Fibroblast of skin of abdomen (primary cell): ENCODE measurements at places on chromosomes 12 and 14.
A peak's percentile ranks its signal among the peaks of the same experiment; 100 is the strongest.

DNA sequence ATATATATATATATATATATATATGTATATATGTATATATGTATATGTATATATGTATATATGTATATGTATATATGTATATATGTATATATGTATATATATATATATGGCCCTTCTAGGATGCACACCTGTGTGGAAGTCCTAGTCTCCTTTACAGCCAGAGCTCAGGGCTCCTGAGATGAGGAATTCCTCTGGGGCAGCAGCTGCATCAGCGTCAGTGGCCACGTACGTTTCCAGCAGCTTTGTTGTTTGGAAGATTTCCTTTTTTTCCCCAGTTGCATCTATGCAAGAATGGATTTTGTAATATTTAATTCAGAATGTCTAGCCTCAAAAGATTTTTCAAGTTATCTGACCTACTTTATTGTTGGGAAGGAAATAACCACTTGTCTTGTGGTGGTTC lies 68.6 kb downstream of the TNFAIP2 start:
- DNase-seq: no peak

- DNase-seq: peak; percentile 40
Measured at GRCh38 chr14:89801136-89801535, 153.4 kb downstream of the EFCAB11 start.

DNA sequence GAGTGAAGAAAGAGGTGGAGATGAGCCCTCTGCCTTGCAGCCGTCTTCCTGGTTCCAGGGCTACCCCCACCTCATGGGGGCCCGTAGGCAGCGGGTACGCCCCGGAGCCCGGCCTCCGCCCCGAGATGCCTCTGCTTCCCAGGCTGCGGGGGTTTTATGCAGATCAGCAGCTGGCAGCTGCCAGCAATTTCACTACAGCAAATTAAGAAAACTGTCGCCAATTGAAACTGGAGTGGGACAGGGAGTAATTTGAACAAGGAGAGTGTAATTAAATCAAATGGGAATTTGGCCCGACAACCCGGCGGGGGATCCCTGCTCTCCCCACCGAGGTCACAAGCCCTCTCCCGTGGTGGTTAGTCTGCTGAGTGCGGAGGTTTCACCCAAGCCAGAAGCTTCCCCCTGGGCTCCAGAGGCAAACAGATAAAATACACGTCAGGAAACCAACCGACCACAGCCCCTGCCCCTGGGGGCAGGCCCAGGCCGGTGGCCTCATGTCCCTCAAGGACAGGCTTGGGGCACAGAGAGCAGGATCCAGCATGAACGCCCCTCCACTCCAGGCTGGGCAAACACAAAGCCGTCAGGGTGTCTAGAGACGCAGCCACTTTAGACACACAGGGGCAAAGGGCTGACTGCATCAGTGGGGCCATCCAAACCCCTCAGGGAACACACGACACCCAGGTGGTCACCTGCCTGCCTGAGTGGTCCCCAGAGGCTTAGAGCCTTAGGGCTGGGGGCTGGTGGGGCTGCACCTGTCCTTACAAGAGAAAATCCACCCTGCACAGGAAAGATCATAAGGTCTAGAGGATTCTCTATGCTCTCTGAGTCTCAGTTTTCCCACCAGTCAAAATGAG lies 53.8 kb downstream of the TESC start:
- no peak for DNase-seq

GRCh38 chr14:24155100-24155499 lies 6.0 kb upstream of the IRF9 start:
- no peak for DNase-seq

- no peak for DNase-seq
Measured at GRCh38 chr14:95307402-95308041, 12.2 kb downstream of the CLMN start.

DNA sequence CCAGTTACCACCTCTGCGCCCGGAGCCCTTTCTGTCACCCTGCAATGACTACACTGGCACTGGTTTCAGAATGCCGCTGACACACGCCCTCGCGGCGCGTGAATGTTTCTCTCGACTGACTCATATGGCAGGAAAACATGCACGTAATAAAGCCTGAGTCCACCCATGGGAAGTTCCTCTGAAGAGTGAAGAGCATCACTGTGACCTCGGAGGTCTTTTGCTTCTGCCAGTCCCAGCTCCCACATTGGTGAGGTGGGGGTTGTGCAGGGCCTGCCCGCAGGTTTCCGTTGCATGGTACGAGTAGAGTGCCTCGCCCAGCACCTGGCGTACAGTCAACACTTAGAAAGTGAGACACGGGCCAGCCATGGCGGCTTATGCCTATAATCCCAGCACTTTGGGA lies 11.1 kb upstream of the SLC6A12 start:
- DNase-seq: no peak

DNA sequence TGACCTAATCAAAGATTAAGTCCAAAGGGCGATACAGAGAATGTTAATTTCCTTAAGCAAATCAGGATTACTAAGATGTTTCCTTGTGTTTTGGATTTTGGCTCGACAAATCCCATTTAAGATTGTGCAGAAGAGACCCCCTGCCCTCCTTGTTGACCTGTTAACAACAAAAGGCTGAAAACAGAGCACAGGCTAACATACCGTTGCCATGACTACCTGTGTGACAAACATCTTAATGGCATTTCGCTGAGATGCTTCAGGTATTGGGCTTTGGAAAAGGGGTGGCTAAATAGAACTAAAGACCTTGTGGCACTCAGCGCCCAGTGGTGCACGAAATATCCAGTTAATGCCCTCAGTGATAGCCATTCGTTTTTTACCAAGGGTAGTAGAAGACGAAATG lies 1532.3 kb upstream of the TMEM132C start:
- DNase-seq: no peak

DNA sequence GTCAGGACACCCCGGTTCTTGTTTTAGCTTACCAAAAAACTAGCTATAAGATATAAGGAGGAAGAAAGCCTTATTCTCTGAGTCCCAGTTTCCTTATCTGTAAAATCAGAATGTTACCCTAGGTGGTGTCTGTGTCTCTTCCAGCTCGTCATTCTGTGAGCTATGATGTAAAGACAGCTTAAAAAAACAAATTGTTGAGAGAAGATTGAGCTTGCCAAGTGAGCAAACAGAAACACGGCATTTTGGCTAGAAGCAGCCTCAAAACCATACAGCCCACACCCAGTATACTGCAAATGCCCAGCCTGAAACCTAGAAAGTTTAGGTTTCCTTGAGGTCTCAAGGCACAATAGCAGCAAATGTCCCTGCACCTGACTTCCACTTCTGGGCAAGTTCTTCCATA lies 151.4 kb downstream of the SSPN start:
- no peak for DNase-seq

GRCh38 chr12:129862561-129863175 lies 41.2 kb downstream of the TMEM132D start:
- no peak for DNase-seq

GRCh38 chr12:66119870-66120241 lies 10.7 kb downstream of the LLPH start:
- DNase-seq: no peak

DNA sequence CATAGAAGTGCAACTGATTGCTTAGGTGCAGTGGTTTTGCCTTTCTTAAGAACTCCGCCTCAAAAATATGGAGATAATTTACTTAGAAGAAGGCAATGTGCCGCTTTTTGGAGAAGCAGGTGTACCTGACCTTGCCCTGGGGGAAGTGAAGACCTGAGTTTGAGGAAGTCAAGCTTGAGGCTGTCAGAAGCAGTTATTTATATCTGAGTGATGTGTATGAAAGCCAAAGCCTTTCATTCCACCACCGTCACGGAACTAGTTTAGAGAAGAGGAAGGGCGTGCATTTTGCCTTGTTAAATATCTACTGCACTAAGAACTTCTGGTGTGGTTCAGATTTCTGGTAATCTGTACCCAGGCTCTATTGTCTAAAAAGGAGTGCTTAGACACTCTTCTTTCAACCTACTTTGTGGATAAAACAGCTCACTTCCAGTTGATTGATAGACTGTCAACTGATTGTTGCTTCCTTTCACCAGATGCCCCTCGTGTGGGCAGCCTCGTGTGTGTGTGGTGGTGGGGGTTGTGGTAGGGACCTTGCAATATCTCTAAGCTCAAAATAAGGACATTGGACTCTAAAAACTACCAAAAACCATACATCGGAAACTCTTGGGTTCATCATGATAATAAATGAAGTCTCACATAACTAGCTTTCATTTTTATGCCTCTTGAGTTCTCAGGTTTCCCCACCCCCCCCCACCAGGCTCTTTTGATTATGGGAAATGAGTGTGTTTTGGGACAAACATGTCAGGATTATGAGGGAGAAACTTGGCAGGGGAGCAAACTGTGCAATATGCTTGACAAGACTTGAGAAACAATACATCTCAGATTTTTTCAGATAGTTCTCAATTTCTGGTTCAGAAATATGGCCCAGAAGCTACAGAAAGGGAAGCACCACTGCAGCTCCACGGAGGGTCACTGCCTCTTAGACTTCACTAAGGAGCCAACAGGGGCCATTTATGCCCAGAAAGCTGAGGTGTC lies 78.6 kb downstream of the ARF6 start:
- peak; percentile 47 for DNase-seq

DNA sequence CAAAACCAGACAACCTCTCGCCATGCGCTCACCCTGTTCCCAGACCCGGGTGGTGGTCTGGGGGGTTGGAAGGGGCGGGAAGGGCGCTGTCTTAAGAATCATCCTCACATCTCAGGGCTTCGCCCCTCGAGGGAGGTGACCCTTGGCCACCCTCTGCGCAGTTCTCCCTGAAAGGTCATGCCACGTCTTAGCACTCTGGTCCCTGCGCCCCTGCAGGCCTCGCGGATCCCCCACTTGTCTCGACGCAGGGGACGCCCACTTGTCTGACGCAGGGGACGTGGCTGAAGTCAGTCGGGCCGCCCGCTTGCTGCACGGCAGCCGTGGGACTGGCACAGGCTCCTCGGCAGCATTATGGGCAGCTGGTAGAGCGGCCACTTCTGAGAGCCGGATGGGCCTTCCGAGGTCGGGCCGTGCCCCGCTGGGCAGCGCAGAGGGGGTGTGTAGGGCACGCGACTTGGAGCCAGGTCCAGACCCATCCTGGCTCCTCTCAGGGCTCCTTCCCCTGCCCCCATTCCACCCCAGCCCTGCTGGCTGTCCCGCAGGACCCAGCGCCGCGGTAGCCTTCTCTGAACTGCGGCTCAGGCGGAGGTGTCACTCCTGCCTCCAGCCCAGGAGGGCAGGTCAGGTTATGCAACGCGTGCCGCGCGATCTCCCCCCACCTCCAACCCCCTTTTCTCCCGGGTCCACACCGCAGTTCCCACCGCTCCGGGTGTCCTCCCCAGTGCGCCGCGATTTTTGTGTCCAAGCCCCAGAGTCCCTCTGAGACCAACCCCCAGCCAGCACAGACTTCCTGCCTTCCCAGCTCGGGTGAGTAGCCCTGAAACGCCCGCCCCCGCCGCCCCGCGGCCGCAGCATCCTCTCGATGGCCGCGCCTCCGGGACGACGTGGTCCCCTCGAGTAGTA lies 40.9 kb upstream of the CAPRIN2 start:
- peak; percentile 86 for DNase-seq

GRCh38 chr12:39406262-39406661 lies 36.7 kb downstream of the KIF21A start:
- DNase-seq: no peak

DNA sequence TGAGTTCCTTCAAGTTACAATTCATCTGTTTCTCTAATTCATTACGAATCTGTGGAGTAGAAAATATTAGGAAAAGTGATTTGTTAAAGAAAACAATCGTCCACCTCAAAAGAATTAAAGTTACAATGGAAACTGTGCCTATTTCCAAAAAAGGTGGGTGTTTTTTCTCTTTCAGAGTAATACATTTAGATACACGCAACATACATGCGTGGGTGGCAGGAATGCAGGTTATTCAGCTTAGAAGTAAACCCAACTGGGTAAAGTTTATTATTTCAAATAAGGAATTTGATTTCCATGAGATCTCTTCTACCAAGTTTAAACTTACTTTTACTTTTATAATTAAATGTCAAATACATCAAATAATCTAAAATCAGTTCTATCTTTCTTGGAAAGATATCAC lies 52.2 kb downstream of the SSH1 start:
- peak; percentile 37 for DNase-seq

GRCh38 chr14:99730876-99731546 lies 46.9 kb downstream of the CYP46A1 start:
- no peak for DNase-seq

DNA sequence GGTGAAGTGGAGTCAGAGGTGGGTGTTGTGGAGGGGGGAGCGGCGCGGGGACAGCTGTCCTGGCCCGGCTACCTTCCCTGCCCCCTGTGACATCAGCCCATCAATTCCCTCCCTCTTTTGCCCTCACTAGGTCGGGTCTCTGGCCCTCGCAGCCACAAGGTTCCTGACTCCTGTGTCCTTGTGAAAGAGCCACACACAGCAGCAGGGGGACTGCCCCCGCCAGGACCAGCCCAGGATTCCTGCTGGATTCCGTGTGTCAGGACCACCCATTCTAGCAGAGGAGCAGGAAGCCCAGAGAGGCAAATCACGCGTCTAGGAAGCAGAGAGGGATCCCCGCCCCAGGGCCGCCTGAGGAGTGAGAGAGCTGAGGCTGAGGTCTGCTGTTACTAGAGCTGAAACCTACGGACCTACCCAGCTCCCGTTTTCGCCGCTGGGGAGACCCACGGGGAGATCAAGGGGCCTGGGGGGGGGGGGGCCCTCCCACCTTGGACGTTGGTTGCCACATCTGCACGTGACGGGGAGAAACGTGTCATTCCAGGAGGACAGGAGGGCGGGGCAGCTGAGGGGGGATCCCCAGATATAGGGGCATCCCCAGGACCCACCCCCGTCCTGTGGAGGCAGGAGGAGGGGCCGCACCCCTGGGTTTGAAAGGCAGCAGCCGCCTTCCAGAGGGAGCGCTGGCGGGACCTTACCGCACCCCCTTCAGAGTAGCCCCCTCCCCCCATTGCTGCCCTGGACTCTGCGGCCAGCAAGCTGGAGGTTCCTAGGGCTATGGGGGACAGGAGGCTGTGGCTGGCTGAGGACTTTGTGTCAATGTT lies 12.5 kb upstream of the INF2 start:
- peak; percentile 18 for DNase-seq

- peak; percentile 9 for DNase-seq
Measured at GRCh38 chr12:104494137-104494792, 37.5 kb downstream of the CHST11 start.

DNA sequence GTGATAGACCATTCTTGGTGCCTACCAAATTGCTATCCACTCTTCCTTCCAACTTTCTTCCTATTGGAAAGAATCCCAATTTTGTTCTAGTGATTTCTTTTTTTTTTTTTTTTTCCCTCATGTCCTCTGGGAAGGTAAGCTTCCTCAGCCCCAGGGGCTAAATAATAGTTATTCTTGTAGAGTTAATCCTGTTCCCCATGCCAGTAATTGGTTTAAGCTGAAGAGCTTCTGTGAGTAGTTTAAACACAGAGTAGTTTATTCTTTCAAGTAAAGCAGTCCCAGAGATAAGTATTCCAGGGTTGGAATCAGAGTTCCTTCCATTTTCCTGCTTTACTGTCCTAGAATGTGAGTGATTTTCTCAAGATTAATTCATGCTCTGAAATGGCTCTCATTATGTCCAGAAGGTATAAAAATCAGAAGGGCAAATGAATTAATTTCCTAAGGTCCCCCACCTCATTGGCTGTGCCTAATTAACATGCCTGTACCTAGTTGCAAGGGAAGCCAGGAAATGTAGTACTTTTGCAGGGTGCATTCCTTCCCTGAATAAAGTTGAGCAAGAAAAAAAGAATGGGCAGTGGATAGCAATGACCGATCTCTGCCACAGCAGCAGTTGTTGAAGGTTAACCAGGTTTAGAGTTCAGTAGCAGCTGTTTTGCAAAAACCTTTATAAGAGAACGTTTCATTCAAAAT lies 97.8 kb downstream of the PLEKHA5 start:
- no peak for DNase-seq
